ENCODE measurements at places on chromosomes 7 and 10. TPM values are rescaled to one million over a fixed set of nuclear protein-coding genes. Genes with fewer than 3 reads are reported as not detected.

DNA sequence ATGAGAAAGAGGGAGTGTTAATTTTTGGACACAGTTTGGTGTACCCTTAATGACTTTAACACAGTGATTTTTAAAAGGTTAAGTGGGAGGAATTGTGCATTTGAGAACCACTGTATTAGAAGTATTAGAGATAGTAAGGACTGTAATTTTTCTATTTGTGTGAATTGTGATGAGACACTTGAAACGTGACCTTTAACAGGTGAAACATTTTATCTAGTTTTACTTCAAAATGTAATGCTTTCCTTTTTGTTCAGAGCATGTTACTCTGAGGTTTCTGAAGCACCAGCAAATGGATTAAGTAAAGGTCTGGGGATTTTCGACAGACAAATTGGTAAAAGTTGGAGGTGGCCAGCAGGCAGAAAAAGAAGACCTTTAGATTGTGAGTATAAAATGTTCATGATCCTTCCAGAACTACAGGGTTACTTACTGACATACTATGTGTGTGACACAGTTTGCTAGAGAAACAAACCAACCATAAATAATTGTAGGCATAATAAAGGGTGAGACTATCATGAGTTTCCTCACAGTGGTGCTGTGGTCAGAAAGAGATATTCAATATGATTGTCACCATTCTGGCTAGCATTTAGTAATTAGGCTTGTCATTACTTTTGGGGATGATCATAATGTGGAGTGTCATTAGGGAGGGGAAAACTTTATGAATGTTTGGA lies 26.1 kb downstream of the LCOR start:
- no peak for DNase-seq

- DNase-seq = no peak
Observed at GRCh38 chr7:127799535-127800305, 147.7 kb downstream of the SND1 start.

GRCh38 chr10:70584366-70584765 lies 18.2 kb downstream of the PRF1 start:
- no peak for DNase-seq

GRCh38 chr10:6211671-6212635 lies 9.2 kb downstream of the PFKFB3 start:
- peak; percentile 20 for DNase-seq

GRCh38 chr10:76942628-76943416 lies 694.8 kb downstream of the KCNMA1 start:
- no peak for DNase-seq

OR9A2 gene
- polyA plus RNA-seq = not detected

DNA sequence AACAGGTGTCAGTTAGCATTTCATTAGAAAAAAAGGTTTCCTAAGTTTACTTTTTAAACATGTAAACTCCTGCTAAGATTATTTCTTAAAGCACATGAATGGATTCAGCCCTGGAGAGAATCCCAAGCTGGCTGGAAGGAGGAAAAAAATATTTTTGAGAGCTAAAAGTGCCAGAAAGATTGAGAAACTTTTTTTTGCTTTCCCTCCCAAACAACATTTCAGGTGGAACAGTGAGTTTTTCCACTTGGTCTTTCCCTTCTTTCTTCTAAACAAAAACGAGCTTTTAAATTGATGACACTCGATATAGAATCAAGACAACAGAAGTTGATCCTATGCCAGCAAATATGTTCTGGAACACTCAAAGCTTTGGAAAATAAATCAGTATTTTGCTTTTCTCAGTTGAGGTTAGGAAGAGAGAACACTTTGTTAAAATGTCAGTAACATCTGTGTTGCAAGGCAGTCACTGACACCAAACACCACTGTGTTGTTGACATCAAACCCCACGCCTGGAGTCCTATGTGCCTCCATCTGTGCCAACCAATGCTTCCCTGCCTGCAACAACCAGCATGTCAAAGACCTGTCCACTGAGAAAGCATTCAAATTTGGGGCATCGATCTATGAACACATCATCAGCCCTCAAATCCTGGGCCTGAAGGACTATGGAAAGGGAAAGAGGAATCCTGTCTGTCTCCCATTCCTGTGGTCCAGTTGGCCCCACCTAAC lies 22.9 kb upstream of the INSIG1 start:
- DNase-seq = no peak

All from right lung (tissue), 10 donors.